ENCODE measurements at places on chromosomes 2 and 18. TPM values are rescaled to one million over a fixed set of nuclear protein-coding genes. Genes with fewer than 3 reads are reported as not detected.
A peak's percentile ranks its signal among the peaks of the same experiment; 100 is the strongest.

GRCh38 chr18:79796531-79797405 is 970 bp upstream of the KCNG2 start:
- H3K4me1 ChIP-seq = peaks cover 25% of the 10 kb centered on the region
- peaks cover 12% of the 10 kb centered on the region for H3K27me3 ChIP-seq
- H3K27ac ChIP-seq = peak overlapping the region; percentile 69
- H3K36me3 ChIP-seq = peaks cover 16% of the 10 kb centered on the region
- peak; percentile 71 for DNase-seq

GRCh38 chr18:45733535-45733934 is 9.6 kb downstream of the SLC14A1 start:
- no peak overlapping the region for H3K4me3 ChIP-seq
- no peaks in the 10 kb centered on the region for H3K4me1 ChIP-seq
- DNase-seq = no peak
- no peaks in the 10 kb centered on the region for H3K36me3 ChIP-seq

DNA sequence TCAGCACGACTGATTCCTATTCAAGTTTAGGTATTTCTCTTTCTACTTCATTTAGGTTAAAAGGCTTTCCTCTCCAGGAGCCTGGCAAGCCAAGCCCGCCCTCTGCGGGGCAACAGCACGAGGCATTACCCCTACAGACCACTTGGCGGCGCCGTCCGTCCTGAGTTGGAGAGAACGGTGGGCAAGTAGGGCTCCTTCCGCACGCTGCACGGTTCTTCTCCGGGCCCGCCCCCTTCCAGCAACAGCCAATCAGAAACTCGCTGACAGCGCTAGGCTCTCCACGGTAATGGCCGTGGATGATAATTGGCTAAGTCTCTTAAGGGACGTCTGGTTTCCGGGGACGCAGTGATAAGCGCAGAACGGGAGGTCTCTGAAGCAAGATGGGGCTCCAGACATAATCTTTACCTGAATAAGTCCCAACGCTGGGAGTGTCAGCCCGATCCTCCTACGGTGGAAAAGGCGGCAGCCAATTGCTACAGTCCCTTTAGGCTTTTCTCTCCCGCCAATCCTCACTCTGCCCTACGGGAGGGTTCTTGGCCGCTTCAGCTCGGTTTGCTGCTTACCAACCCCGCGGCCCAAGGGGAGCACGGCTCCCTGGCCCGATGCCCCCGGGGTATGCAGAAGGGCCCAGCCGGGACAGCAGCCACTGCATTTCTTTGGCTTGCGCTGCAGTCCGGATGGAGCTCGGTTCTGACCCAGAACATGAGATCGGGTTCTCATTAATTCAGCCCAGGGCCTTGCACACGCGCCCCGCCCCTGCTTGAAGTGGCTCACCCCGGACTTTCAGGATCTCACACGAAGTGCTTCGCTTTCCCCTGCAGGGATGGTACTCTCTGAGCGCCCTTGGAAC is 206.9 kb upstream of the PKDCC start:
- no peaks in the 10 kb centered on the region for H3K4me1 ChIP-seq
- H3K27me3 ChIP-seq = peaks cover 3% of the 10 kb centered on the region
- peak; percentile 99 for DNase-seq

DNA sequence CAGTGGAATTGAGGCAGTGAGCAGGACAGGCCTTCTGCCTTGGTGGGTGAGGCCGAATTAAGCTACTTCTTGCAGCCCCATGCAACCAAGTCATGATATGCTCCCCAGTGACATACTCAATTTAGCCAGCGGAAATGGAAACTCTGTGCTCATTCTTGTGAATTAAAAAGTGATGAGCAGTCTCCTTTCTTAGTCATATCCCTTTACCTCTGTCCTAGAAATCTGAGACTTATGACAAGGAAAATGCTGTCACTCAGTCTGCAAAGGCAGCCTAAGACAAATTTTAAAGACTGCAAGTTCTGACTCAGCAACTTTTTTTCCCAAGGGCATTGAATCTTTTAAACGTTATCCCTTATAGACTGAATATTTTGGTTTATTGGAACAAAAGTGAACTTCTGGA is 218.2 kb downstream of the SH3BP4 start:
- H3K4me3 ChIP-seq = no peak overlapping the region
- no peak for DNase-seq
- no peak overlapping the region for H3K27ac ChIP-seq
- peaks cover 9% of the 10 kb centered on the region for H3K27me3 ChIP-seq
- peaks cover 5% of the 10 kb centered on the region for H3K36me3 ChIP-seq

- H3K4me1 ChIP-seq = peaks cover 43% of the 10 kb centered on the region
- H3K4me3 ChIP-seq = no peak overlapping the region
- peaks cover 11% of the 10 kb centered on the region for H3K27me3 ChIP-seq
Observed at GRCh38 chr2:231920795-231921194, 5.4 kb downstream of the NPPC start.

- H3K27ac ChIP-seq = no peak overlapping the region
- DNase-seq = no peak
- no peaks in the 10 kb centered on the region for H3K36me3 ChIP-seq
- no peak overlapping the region for H3K4me3 ChIP-seq
Observed at GRCh38 chr2:156826341-156826933, 390.3 kb downstream of the GPD2 start.

DNA sequence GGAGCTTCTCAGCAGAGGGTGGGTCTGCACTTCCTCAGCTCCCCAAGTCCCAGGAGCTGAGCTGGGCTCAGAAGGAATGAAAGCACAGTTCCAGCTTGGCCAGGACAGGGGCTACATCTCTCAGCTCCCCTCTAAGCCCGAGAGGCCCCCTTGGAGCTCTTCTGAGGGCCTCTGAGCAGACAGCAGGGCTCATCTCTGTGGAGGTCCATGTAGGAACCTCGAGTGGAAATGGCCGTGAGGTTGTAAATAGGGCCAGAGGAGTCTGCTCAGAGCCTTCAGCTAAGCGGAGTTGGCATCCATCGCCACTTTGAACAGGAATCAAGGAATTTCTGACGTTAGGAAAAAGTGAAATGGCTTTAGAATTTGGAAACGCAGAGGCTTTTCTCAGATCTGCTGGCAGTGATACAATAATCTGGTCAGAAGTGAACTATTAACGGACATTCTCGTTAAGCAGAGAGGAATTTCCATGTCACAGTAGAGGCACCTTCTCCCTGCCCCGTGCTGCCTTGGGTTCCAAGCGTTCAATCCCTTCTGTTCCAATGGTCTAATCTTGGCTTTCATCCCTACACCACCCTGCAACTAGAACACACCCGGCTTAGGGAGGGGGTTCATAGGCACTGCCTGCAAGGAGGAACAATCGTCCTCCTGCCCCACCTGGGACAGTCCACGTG is 213.9 kb downstream of the NDUFA10 start:
- H3K27ac ChIP-seq = no peak overlapping the region
- no peak overlapping the region for H3K4me3 ChIP-seq
- H3K27me3 ChIP-seq = peaks cover 4% of the 10 kb centered on the region
- H3K4me1 ChIP-seq = no peaks in the 10 kb centered on the region
- no peaks in the 10 kb centered on the region for H3K36me3 ChIP-seq

DNA sequence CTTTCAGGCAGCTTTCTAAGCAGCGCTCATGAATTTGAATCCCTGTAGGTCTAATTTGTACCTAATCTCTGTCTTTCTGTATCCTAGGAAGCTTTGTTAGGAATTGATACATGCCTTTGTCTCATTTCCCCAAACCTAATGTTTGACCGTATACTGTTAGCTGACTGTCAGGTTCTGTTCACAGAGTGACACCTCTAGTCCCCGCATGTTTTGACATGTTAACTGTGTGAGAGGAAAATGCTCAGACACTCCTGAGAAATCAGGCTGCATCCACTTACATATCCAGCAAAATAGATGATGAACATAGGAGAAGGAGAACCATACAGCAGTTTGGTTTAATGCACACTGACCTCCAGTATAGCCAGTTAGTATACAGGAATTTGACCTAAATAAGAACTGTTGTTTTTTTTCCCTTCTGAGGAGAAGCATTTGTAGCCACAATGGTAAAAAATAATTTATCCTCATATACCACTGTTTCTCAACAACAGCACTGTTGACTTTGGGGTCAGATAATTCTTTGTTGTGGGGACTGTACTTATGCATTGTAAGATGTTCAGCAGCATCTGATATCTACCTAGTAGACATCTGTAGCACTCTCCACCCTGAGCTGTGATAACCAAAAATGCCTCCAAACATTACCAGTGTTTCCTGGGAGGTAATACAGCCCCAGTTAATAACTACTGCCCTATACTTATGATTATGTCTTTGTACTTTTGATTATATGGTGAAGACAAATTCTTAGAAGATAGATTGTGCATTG is 130.9 kb downstream of the NCOA1 start:
- H3K27ac ChIP-seq = no peak overlapping the region
- no peak for DNase-seq
- no peak overlapping the region for H3K4me3 ChIP-seq
- H3K27me3 ChIP-seq = no peaks in the 10 kb centered on the region
- H3K36me3 ChIP-seq = no peaks in the 10 kb centered on the region
- peaks cover 19% of the 10 kb centered on the region for H3K4me1 ChIP-seq

The SULT1C2 gene
- not detected for total RNA-seq

The FOXI3 gene
- 0.34 TPM for total RNA-seq
